Activated T-cell treated with anti-CD3 and anti-CD28 coated beads, Interleukin-2, amount 50 U/mL, for 72 hours (primary cell): ENCODE measurements at places on chromosomes 16 and 17. TPM values are rescaled to one million over a fixed set of nuclear protein-coding genes. Genes with fewer than 3 reads are reported as not detected.

GRCh38 chr17:7367083-7367482 is 12.1 kb downstream of the TMEM95 start:
- H3K27ac ChIP-seq: no peak overlapping the region
- H3K36me3 ChIP-seq: no peaks in the 10 kb centered on the region

- H3K4me3 ChIP-seq: no peak overlapping the region
- no peaks in the 10 kb centered on the region for H3K27me3 ChIP-seq
- peak overlapping the region; percentile 76 for H3K27ac ChIP-seq
Observed at GRCh38 chr17:45279898-45280297, 18.0 kb upstream of the SPATA32 start.

DNA sequence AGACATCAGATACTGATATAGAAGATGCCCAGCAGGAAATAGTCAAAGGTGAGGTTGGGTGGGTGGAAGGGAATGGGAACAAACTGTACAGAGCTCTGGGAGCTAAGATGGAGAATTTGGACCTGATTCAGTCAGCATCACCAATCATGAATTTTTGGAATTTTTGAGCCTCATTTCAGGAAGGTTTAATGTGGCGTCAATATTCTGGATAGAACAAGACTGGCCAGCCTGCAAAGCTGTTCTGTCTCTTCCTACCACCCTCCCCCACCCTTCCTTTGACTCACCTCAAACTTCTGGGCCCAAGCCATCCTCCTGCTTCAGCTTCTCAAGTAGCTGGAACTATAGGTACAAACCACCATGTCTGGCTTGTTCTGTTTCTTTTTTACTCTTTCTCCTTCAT is 32.6 kb downstream of the CTCF start:
- no peaks in the 10 kb centered on the region for H3K27me3 ChIP-seq
- H3K4me3 ChIP-seq: no peak overlapping the region
- peaks cover 38% of the 10 kb centered on the region for H3K4me1 ChIP-seq

DNA sequence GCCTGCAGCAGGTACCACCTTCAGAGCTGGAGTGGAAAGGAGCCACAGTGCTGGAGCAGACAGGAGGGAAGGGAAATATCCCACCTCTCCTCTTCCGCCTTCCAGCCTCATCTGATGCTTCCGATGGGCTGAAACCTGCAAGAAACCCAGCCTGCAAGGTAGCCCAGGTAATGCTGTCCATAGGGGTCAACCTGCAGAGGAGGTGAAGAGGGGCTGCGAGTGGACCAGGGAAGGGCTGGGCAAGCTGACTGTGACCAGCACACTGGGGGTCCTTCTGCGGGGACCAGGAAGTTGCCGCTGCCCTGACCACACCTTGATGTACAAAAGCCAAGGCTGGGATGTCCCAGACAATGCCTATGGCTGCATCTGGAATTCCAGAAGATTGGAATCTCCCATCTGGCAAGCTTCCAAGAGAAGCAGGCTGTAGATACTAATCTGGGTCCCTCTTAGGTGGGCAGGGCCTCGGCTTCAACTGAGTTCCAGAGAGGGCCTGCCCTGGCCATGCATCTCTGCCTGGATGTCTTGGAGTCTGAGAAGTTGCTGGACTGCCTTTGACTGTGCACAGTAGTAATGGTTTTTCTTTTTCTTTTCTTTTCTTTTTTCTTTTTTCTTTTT is 5.8 kb downstream of the FOXL1 start:
- H3K36me3 ChIP-seq: no peaks in the 10 kb centered on the region
- no peak overlapping the region for H3K4me3 ChIP-seq
- peaks cover 33% of the 10 kb centered on the region for H3K27me3 ChIP-seq
- no peaks in the 10 kb centered on the region for H3K4me1 ChIP-seq
- H3K27ac ChIP-seq: no peak overlapping the region

GRCh38 chr16:53323924-53324323 is 110.3 kb upstream of the RBL2 start:
- H3K36me3 ChIP-seq: no peaks in the 10 kb centered on the region
- no peak overlapping the region for H3K4me3 ChIP-seq
- no peaks in the 10 kb centered on the region for H3K4me1 ChIP-seq
- peak overlapping the region; percentile 29 for H3K27ac ChIP-seq
- no peak for DNase-seq

GRCh38 chr17:9612006-9612405 is 33.3 kb upstream of the USP43 start:
- no peaks in the 10 kb centered on the region for H3K36me3 ChIP-seq
- no peak for DNase-seq

GRCh38 chr17:61306003-61306402 is 93.6 kb upstream of the TBX2 start:
- no peaks in the 10 kb centered on the region for H3K4me1 ChIP-seq
- no peak for DNase-seq
- no peaks in the 10 kb centered on the region for H3K36me3 ChIP-seq
- H3K4me3 ChIP-seq: no peak overlapping the region
- no peak overlapping the region for H3K27ac ChIP-seq

DNA sequence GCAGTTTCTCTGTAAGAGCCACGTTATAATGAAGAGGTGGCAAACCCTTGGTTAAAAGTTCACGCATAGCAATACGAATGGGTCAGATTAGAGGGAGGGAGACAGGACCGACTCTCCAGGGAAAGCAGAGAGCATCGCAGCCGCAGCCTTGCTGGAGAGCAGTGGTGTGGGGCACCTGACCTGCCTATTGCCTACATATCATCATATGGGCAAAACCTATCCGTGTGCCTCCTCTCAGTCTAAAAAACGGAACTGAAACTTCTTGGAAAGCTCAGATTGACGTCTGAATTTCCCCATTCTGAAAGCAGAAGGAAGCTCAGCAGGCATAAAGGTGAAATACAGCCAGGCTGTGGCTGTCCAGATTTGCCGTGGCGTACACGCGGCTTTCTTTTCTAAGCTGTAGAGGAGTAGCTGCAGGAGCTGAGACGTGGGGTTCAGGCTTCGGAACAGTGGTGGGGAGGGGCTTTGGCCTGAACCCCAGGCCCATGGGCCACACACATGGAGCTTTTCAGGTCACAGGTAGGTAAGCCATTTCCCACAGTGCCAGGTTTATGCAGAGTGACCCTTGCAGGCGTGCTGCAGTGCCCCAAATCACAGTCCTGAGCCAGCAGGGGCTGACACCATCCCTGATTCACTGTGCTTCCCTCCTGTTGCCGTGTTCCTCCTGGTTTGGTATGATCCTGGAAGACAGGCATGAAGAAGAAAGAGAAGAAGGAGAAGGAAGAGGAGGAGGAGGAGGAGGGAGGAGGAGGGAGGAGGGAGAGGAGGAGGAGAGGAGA is 41.6 kb upstream of the TNRC6C start:
- H3K36me3 ChIP-seq: no peaks in the 10 kb centered on the region
- H3K4me3 ChIP-seq: peak overlapping the region; percentile 70
- DNase-seq: no peak
- H3K27me3 ChIP-seq: peaks cover 40% of the 10 kb centered on the region
- H3K27ac ChIP-seq: no peak overlapping the region

- H3K4me1 ChIP-seq: peaks cover 31% of the 10 kb centered on the region
- DNase-seq: peak; percentile 29
- no peaks in the 10 kb centered on the region for H3K36me3 ChIP-seq
- no peak overlapping the region for H3K4me3 ChIP-seq
- H3K27ac ChIP-seq: no peak overlapping the region
- no peaks in the 10 kb centered on the region for H3K27me3 ChIP-seq
Observed at GRCh38 chr17:68381076-68381900, 76.0 kb downstream of the WIPI1 start.

DNA sequence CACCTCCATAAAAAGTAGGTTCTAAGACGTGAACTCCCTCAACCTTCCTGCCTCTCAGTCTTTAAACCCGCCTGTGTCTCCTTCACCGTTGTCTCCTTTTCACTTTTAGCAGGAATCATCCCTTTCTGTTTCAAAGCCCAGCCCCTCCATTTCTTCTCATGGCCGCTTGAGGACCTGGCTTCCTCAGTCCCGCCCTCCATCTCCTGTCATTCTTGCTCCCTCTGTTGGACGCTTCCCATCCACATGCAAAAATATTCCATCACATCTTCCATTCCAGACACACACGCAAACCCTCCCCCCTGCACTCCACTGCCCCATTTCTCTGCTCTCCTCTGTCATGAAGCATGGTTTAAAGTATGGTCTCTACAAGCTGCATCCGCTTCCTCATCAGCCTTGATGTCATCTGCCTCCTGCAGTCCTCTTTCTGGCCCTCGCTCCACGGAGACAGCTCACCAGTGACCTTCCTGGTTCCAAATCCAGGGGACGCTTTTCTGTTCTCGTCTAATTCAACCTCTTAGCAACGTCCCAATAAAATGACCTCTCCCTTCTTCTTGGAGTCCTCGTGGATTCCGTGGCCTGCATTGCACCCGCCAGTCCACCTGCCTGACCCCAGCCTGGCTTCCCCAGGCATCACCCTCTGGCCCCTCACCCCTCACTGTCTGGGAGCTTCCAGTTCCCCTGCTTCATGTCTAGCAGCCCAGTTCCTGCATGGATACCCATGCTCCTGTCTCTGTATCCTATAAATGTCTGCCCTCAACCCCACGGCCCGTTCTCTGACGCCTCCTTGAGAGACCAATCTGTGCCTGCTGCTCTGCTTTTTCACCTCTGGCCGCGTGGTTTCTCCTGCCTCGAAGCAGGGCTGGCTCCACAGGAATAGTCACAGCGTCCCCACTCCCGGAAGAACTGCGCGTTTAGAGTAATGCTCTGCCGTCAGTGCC is 26.2 kb downstream of the ANKRD40 start:
- H3K27me3 ChIP-seq: peaks cover 36% of the 10 kb centered on the region
- H3K27ac ChIP-seq: no peak overlapping the region
- H3K4me3 ChIP-seq: no peak overlapping the region
- peaks cover 7% of the 10 kb centered on the region for H3K4me1 ChIP-seq

- peak; percentile 79 for DNase-seq
- no peaks in the 10 kb centered on the region for H3K27me3 ChIP-seq
- no peaks in the 10 kb centered on the region for H3K36me3 ChIP-seq
- H3K4me1 ChIP-seq: peaks cover 30% of the 10 kb centered on the region
Observed at GRCh38 chr17:39239640-39240314, 14.0 kb upstream of the STAC2 start.

DNA sequence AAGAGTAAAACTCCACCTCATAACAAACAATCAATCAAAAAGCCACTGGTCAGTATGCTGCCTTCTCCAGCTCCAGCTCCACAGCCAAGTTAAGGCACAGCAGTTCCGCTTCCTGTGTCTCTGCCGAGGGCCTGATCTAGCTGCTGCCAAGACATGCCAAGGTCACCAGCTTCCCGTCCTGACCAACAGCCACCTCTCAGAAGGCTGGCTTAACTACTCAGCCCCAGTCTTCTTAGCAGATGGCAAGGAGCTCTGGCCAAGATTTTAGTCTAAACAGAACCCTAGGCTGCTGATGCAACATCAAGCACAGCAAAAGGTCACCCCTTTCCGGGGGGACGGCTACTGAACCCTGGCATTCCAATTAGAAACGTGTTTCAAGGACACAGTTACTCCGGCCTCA is 17.7 kb upstream of the MNT start:
- H3K36me3 ChIP-seq: peaks cover 2% of the 10 kb centered on the region
- H3K4me1 ChIP-seq: peaks cover 5% of the 10 kb centered on the region

- no peak overlapping the region for H3K27ac ChIP-seq
- no peak overlapping the region for H3K4me3 ChIP-seq
- no peaks in the 10 kb centered on the region for H3K36me3 ChIP-seq
- no peak for DNase-seq
- no peaks in the 10 kb centered on the region for H3K4me1 ChIP-seq
Observed at GRCh38 chr17:13378361-13378760, 223.4 kb downstream of the HS3ST3A1 start.

GRCh38 chr17:74769856-74770497 is 6.2 kb downstream of the NAT9 start:
- no peaks in the 10 kb centered on the region for H3K27me3 ChIP-seq
- no peak overlapping the region for H3K4me3 ChIP-seq
- H3K27ac ChIP-seq: peak overlapping the region; percentile 27
- DNase-seq: no peak

DNA sequence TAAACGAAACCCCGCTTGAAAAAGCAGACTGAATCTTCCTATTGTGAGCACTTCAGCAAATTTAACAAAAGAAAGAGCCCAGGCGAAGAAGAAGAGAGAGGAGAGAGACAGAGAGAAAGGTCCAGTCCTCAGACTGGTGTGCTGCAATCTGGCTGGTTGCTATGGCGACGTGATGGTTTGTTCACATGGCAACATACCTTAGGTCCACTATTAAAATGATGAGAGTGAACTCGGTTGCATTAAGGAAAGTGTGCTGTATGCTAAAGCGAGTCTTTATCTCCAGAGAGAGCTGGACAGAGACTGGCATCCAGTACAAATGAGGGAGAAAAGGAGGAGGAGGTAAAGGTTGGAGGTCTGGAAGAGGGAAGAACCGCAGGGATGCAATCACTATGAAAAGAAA is 271.8 kb upstream of the ZFHX3 start:
- H3K36me3 ChIP-seq: no peaks in the 10 kb centered on the region
- no peaks in the 10 kb centered on the region for H3K4me1 ChIP-seq
- H3K4me3 ChIP-seq: no peak overlapping the region

- no peaks in the 10 kb centered on the region for H3K27me3 ChIP-seq
- H3K36me3 ChIP-seq: peaks cover 3% of the 10 kb centered on the region
- no peak overlapping the region for H3K27ac ChIP-seq
- no peak for DNase-seq
- peaks cover 8% of the 10 kb centered on the region for H3K4me1 ChIP-seq
- H3K4me3 ChIP-seq: no peak overlapping the region
Observed at GRCh38 chr17:2034806-2035540, 5.0 kb downstream of the DPH1 start.

- H3K4me1 ChIP-seq: peaks cover 17% of the 10 kb centered on the region
- H3K36me3 ChIP-seq: peaks cover 6% of the 10 kb centered on the region
- H3K27me3 ChIP-seq: peaks cover 23% of the 10 kb centered on the region
- peak overlapping the region; percentile 49 for H3K4me3 ChIP-seq
Observed at GRCh38 chr16:46885960-46886763, 2.0 kb downstream of the GPT2 start.

DNA sequence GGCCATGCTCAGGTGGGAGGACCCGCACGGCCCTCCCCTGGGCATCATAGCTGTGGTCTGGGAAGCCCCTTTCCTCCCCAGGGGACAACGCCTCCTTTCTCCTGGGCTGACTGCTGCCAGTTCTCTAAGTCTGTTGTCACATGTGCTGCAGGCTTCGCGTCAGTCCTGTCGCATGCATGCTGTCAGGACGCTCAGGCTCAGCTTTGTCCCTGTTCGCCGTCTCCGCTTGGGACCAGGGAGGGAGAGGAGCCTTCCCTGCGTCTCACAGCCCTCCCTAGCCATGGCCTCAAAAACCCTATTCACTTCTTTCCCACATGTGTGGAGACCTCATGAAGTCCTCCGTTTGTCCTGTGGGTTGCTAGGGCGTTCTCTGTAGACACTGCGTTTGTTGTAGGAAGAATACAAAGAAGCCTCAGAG is 21.4 kb downstream of the LDHD start:
- H3K4me3 ChIP-seq: no peak overlapping the region
- DNase-seq: no peak
- H3K27me3 ChIP-seq: no peaks in the 10 kb centered on the region
- H3K36me3 ChIP-seq: peaks cover 1% of the 10 kb centered on the region
- peak overlapping the region; percentile 66 for H3K27ac ChIP-seq
- peaks cover 70% of the 10 kb centered on the region for H3K4me1 ChIP-seq

- H3K4me3 ChIP-seq: no peak overlapping the region
- DNase-seq: no peak
- H3K4me1 ChIP-seq: peaks cover 16% of the 10 kb centered on the region
- H3K27me3 ChIP-seq: peaks cover 29% of the 10 kb centered on the region
Observed at GRCh38 chr16:23729503-23730424, 16.7 kb upstream of the ERN2 start.

The RPS6KB1 gene
- total RNA-seq: 65.8 TPM

The CSH1 gene
- not detected for total RNA-seq

The HOXB1 gene
- not detected for total RNA-seq

The C17orf113 gene
- total RNA-seq: 0.86 TPM

The TUBB3 gene
- 1.3 TPM for total RNA-seq

The KRT14 gene
- not detected for total RNA-seq

The DNAH2 gene
- total RNA-seq: 0.05 TPM

The RNU2-1 gene
- 5,082 TPM for total RNA-seq
